ENCODE measurements at places on chromosomes 6 and 20.

DNA sequence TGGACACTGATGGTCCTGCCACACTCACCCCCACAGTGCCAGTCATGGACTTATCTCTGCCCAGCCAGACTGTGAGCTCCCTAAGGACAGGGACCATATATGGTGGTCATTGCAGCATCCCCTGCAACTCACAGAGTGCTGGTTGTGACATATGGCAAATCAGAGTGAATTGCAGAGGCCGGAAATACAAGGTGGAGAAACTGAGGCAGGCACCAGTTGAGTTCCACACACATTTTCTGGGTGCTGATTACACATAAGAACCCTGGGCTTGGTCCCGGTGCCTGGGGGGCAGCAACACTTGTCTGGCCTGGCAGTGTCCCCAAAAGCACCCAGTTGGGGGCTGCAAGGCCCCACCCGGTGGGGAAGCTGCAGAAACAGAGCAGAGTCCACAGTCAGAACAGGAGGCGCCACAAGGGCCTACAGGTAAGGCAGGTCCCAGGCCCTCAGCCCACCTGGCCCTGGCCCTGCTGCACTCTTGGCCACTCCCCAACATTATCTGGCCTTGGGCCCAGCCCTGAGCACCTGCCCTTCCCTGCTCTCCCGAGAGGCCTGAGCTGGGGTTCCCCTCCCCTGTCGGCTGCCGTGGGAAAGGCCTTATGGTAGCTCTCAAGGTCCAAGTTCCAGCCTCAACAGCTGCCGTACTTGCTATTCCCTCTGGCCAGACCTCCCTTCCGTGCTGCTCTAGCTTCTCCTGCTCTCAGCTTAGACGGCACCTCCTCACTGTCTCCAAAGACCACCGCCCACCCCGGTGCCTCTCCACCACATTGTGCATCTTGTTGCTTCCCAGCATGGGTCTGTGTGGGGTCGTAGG lies 140.8 kb upstream of the PTPN1 start:
- no peak for DNase-seq

DNA sequence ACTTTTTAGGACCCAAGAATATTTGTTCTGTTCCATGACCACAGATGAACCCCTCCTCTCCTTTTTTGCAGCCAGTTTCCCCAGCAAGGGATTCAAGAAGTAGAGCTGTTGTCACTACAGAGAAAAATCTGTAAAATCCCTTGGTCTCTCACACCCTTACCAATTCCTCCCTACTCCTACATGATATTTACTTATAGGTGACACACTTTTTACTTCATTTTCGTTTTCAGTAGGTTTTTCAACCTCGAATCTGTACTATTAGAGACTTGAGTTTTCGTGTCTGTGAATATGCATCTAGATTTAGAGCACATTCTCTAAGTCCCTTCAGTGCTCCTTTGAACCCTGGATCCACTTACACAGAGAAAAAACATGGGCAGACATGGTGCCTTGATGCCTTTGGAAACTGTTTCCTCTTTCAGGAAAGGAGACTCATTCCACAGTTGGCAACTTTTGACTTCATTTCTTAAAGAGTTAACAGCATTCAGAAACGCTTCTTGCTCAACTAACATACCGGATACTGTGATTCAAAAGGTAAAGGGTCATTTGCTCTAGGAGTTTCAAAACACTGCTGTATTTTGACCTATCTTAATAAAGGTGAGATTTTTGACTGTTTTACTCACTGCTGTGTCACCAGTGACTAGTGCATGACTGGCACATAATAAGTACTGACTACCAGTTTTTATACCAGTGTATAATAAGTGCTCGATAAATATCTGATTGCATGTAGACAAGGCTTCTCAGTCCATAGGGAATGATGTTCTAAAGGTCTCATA lies 50.6 kb downstream of the LAMA4 start:
- no peak for DNase-seq

DNA sequence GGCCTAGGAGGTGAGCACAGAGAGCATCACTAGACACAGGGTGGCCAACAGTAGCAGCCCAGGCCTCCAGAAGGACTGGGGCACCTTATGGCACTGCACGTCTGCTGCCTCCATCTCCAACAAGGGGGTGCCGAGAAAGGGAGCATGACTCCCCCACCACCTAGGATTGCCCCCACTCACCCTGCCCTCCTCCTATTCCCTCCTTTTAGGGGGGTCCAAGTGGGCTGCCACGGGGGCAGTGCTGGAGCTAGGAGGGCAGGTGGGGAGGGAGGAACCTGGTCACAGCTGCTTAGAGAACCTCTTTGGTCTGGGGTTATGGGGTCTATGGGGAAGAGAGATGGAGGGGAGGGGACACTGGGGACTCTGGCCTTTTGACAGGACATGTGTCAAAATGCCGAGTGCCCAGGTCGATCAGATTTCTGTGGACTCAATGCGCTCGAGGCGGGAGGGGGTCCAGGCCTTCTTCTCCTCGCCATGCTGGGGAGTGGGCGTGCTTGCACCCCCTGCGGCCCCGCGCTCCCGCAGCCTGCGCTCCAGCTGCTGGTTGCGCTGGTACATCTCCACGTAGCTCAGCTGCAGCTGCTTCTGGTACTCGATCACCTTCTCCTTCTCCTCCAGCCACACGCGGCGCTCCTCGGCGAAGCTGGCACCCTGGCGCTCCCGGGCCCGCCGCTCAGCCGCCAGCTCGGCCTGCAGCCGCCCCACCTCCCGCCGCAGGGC lies 4.5 kb upstream of the FASTKD5 start:
- DNase-seq, result no peak

- peak; percentile 62 for DNase-seq
These were observed 109.4 kb upstream of the ARMC2 start for GRCh38 chr6:108738684-108739416.

DNA sequence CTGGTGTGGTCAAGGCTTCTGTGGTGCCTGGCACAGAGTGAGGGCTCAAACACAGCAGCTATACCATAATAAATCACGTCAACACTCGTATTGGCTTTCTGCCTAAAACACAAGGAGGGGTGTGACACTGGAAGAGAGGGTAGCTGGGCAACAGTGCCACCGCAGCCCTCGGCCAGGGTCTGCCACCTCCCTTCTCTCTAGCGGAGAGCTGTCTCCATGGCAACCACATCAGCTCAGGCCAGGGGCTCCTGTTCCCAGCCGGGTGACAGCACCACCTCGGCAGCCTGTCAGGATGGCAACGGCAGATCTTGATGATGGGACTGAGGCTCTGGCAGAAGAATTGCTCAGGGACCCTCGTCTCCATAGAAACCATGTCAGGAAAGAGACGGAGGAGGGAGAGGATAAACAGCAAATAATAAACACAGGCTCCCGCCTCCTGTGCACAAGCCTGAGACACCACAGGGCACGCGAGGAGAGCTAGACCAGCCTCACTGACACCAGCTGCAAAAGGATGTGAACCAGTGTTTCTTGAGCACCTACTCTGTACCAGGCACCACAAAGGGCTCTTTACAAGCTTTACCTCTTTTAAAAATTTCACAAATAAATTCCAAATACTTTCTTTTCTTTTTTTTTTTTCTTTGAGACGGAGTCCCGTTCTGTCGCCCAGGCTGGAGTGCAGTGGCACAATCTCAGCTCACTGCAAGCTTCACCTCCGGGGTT lies 50.4 kb upstream of the TLDC2 start:
- no peak for DNase-seq

DNA sequence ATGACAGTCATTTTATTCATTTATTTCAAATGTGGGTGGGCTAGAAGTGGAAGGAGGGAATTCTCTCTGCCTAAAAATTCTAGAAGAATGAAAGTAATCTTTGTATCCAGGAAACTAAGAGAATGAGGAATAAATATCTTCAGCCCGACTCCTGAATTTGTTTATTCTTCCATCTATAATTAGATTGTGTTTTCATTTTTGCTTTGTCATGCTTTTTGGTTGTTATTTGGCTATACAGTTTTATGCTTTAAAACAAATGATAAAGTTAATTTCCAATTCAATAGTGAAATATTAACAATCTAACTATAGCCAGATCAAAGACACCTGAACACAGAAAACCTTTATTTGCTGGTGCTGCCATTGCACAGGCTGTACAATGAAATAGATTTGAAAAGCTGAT lies 521.3 kb downstream of the KIF16B start:
- DNase-seq, result no peak

DNA sequence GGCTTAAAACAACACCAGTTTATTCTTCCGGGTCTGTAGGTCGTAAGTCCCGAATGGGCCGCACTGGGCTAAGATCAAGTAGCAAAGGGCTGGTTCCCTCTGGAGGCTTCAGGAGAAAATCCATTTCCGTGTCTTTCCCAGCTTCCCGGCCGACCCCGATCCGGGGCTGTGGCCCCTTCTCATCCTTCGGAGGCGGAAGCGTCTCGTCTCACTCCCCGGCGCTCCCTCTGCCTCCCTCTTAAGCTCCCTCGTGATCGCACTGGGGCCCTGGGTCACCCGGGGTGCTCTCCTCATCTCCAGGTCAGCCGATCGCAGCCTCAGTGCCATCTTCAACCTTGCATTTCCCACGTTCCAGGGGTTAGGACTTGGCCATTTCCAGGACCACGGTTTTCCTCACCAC lies 199.4 kb downstream of the WDR27 start:
- DNase-seq, result no peak

DNA sequence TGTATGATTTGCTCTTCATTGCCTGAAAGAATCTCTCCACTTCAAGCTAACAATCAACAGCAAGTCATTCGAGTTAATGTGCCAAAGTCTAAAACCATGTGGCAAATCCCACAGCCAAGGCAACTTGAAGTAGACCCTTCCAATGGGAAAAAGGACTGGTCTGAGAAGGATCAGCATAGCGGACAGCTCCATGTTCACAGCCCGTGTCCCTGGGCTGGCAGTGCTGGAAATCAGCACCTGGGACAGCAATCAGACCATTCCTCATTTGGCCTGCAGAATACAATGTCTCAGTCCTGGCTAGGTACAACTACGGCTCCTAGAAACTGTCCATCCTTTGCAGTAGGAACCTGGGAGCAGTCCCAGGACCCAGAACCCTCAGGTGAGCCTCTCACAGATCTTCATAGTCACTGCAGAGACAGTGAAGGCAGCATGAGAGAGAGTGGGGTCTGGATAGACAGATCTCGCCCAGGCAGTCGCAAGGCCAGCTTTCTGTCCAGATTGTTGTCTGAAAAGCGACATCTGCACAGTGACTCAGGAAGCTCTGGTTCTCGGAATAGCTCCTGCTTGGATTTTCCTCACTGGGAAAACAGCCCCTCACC lies 1.1 kb downstream of the GJA10 start:
- peak; percentile 17 for DNase-seq

- no peak for DNase-seq
These were observed 138.3 kb upstream of the TSHZ2 start for GRCh38 chr20:52833901-52834300.

- DNase-seq, result no peak
These were observed 54.3 kb downstream of the CARMIL1 start for GRCh38 chr6:25333471-25333870.

DNA sequence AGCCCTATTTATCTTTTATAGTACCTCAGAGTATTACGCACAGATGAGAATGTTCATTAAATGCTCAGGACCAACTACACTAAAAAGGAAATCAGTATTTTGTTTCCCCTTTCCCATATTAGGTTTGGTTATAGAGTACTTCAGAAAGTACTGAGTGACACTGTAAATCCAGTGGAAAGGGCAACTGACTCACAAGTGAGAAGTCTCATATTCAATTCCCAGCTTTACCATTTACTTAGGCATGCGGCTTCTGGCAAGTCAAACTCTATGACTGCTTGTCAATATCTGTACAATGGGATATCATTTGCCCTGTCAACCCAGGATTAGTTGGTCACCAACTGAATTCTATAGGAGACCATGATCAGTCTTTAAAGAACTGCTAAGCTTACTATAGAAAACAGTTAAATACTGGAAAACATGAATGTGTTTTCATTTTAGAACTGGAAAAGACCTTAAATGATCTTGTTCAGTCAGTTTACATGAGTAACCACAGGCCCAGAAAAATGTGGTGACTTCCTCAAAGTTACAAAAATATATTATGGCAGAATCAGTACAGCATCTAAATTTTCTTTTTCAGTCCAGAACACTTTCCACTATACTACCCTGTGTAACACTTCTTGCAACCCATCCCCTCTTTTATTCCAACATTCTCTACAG lies 3.6 kb downstream of the MAP3K7 start:
- DNase-seq, result peak; percentile 16

DNA sequence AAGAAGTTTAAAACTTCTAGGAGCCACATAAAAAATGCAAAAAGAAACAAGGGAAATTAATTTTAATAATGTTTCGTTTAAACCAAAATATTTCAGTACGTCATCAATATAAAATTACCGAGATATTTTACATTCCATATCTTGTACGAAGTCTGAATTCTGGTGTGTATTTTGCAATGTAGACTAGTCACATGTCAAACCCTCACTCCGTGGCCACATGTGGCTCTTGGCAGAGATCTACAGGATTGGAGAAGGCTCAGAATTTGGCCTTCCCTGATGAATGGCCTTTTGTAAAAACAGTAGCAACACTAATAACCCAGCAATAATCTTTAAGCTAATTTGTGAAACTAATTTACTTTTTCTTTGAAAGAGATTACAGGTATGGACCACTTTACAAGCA lies 217.1 kb downstream of the PRL start:
- no peak for DNase-seq

- no peak for DNase-seq
These were observed 218.7 kb downstream of the FUT9 start for GRCh38 chr6:96234444-96234843.

- no peak for DNase-seq
These were observed 24.9 kb downstream of the SLC22A23 start for GRCh38 chr6:3431994-3432393.

DNA sequence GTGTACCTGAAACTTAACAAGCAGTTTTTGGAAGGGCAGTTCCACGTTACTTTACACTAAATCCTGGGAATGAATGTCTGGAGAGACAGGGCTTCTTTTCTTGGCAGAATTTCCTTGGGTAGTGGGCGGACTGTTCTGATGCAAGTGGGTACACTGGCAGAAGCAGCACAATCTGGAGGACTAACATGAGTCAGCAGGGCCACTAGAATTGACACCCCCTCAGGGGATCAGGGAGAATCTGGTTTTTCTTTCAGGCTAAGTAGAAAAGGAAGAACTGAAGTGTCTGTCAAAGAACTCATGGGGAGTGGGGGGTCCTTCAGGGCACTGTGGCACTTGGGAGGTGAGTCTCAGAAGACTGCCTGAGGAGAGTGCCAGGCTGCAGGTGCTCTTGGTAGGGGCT lies 34.6 kb downstream of the PANK2 start:
- DNase-seq, result peak; percentile 82

DNA sequence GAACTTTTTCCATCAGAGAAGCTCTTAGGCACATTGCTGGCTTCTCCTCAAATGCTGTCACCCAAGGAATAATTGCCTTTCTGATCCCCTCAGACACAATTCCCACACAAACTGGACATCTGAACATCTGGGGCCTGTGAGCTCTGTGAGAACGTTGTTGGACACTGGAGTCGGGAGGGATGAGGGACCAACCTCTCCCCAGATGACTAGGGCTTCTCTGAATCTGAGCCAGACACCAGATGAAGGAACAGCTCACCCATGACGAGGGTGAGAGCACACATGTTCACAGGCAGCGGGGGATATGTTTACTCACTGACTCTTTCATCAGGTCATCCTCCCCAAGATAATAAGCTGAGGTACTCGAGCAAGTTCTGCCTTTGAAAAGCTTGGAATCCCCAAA lies 283.9 kb upstream of the SUPT3H start:
- no peak for DNase-seq

- DNase-seq, result no peak
These were observed 67.5 kb downstream of the TRPC4AP start for GRCh38 chr20:35025116-35025515.
